A549 treated with DMSO at 1 μM for 4 hours (cell line): ENCODE measurements at places on chromosomes 3 and 15. TPM values are rescaled to one million over a fixed set of nuclear protein-coding genes. Genes with fewer than 3 reads are reported as not detected.

CLN6 gene
- total RNA-seq = 67.4 to 87.5 TPM (median 80.2 TPM) in 5 replicates

CX3CR1 gene
- 0.09 to 0.25 TPM in 2 of 5 replicates, not detected in the others for total RNA-seq

RAP2B gene
- 8.0 to 8.9 TPM (median 8.7 TPM) in 5 replicates for total RNA-seq

FETUB gene
- total RNA-seq = 0.08 to 0.12 TPM (median 0.10 TPM) in 4 of 5 replicates, not detected in the other

GOLGA8Q gene
- 0.08 TPM in 1 of 5 replicates, not detected in the others for total RNA-seq

DRD3 gene
- not detected in 5 replicates for total RNA-seq

CPA3 gene
- total RNA-seq = not detected in 5 replicates

CLRN1 gene
- total RNA-seq = not detected in 5 replicates

SPATA12 gene
- total RNA-seq = 0.45 to 0.64 TPM (median 0.52 TPM) in 5 replicates

SLC38A3 gene
- 0.07 TPM in 1 of 5 replicates, not detected in the others for total RNA-seq

DNAJB8 gene
- total RNA-seq = not detected in 5 replicates
